ENCODE measurements at places on chromosomes 12 and 14. TPM values are rescaled to one million over a fixed set of nuclear protein-coding genes. Genes with fewer than 3 reads are reported as not detected.

The TAS2R30 gene
- not detected for total RNA-seq

The NOXRED1 gene
- not detected for total RNA-seq

The SMIM41 gene
- total RNA-seq = not detected

DNA sequence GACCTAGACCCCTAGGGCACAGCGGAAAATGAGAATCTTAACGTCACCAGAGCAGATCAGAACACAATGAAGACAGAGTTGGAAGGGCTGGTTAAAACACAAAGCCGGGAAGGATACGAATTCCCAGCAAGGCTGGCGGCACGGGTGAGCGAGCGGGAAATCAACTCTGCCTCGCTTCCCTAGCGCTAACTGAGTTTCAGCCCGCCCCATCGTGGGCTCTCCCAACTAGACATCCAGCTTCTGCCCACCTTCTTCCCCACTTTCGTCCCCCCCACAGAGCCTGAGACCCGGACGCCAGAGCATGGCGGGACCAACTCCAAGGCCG lies 377 bp downstream of the CCNT1 start:
- DNase-seq = no peak

The KLRC3 gene
- total RNA-seq = not detected

GRCh38 chr12:84764001-84764400 lies 148.6 kb downstream of the SLC6A15 start:
- DNase-seq = no peak

The APOLD1 gene
- 18.9 TPM for total RNA-seq

The MAPKAPK5 gene
- 24.0 TPM for total RNA-seq

DNA sequence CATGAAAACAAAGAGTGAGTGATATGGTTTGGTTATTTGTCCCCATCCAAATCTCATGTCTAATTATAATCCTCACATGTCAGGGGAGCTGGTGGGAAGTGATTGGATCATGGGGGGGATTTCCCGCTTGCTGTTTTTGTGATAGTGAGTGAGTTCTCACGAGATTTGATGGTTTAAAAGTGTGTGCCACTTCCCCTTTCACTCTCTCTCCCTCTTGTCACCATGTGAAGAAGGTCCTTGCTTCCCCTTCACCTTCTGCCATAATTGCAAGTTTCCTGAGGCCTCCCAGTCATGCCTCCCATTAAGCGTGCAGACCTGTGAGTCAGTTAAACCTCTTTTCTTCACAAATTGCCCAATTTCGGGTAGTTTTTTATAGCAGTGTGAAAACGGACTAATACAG lies 2.1 kb upstream of the ATXN7L3B start:
- DNase-seq = no peak

DNA sequence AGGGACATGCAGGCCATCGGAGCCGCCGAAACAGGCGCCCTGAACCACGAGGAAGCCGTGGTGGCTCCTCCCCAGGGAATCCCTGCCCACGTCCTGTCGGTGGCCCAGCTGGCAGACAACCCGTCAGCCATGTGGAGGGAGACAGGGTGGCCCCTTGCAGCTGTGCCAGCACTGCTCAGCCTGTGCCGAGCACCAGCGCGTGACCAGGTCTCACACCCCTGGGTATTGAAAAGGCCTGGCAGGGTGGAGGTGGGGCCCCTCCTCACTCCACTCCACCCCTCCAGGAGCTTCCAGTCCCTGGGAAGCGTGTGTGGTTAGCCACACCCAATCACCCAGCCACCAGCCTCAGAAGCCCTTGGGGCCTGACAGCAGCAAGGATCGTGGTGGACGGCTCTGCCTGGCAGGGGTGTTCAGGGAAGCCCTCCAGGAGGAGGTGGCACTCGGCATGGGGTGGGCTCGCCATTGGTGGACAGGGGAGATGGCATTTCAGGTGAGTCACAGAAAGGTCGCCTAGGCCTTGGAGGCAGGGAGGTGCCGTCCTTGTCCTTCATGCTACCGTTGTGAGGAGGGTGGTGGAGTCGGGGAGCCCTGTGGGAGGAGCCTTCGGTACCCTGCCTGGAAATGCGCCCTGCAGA lies 12.3 kb upstream of the DLK1 start:
- peak; percentile 7 for DNase-seq

The KSR2 gene
- 0.20 TPM for total RNA-seq

The ADCY4 gene
- total RNA-seq = not detected

The OVCH1 gene
- not detected for total RNA-seq

The RFLNA gene
- 2.4 TPM for total RNA-seq

The ITFG2 gene
- total RNA-seq = 9.1 TPM

DNA sequence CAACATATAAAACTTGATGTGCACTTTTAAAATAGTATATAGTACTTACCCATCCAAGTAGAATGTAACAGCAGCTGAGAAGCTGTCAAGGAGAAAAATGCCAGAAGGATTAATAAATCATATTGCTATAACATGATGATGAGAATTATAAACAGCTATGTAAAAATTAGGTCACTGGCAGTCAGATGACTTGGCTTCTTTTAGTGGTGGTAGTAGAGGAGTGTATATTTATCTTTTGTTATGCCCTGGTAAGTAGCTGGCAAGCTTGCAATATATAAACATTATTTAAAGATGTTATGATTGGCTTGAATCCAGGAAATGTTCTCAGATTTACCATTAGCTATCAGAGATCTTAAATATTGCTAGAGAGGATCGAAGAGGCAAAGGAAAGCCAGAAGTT lies 471.0 kb upstream of the MGAT4C start:
- peak; percentile 36 for DNase-seq

- no peak for DNase-seq
Observed at GRCh38 chr14:24096545-24097181, 2.6 kb downstream of the PCK2 start.

DNA sequence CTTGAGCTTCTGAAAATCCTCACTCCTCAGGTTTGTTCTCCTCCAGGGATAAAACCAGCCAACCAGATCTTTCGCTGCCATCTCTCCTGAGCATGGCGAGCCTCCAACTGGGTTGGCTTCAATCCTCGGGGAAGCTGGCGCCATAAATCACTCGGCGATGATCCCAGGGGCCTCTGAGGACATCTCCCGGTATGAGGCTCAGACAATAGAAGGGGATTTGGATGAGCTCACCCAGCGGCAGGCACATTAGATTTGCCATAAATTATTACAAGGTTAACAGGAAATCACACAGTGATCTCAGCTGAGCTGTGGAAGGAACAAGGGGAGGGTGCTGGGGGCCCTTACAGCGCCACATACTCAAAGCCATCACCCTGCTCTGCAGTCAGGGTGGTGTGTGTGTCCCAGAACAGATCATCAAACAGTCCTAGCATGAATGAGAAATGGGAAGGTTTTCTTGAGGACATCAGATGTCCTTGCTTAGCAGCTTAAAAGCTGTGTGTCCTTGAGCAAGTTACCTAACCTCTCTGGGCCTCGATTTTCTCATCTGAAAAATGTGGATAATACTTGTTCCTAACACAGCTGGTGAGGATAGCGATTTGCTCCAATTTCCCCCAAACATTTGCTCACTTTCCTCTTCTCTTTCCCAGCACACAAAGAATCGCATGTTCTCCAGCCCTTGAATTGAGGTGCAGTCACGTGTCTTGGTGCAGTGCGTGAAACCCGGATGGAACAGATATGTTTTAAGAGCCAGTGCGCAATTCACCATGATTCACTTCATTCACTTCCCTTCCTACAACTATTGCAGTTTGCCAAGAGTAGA lies 142.8 kb downstream of the SCARB1 start:
- peak; percentile 94 for DNase-seq

The ITGB7 gene
- total RNA-seq = not detected

- DNase-seq = peak; percentile 72
Observed at GRCh38 chr12:46266869-46267574, 1.8 kb downstream of the SLC38A1 start.

The P2RX2 gene
- not detected for total RNA-seq

The OAS3 gene
- 238 TPM for total RNA-seq

GRCh38 chr12:42779186-42779859 lies 189.8 kb upstream of the PRICKLE1 start:
- no peak for DNase-seq

GRCh38 chr12:6317693-6318439 lies 7.4 kb downstream of the PLEKHG6 start:
- no peak for DNase-seq

GRCh38 chr14:103872481-103873113 lies 25.2 kb upstream of the PPP1R13B start:
- no peak for DNase-seq

DNA sequence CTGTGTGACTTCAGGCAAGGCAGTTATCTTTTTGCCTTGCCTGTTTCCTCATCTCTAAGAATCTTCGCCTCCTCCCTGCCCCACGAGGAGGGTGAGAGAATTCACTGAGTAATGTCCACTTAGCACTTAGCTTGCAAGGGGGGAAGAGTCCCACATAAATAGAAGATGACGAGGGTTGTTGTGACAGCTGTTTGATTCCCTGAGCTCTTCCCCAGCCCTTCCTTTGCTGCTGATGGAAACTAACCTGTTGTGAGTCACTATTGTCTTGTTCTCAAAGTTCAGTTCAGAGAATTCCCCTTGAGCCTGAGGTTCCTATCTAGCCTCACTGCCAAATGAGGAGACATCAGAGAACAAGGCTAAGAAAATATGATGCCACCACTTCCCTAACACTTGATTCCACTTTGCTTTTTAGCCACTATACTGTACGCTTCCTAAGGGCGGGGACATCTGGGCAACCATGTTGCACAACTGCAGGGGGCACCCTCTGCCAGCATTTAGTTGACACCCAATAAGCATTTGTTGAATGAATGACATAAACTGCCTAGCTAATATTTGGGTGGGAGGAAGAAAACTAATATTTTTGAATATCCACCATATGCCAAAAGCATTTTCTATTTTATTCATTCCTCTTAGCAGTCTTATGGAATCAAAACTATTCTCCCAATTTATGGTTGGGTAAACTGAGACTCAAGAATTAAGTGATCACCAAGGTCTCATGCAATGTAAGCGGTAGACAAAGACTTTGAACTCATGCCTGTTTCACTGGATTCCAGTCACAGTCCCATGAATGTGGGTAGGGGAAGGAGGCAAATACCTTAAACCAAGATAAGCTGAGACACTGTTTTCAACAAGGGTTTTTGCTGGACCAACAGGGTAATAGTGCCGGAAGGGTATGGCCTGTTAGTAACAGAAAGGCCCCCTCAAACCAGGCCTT lies 77.6 kb downstream of the ZFP36L1 start:
- peak; percentile 29 for DNase-seq

The OTOGL gene
- total RNA-seq = 0.71 TPM

DNA sequence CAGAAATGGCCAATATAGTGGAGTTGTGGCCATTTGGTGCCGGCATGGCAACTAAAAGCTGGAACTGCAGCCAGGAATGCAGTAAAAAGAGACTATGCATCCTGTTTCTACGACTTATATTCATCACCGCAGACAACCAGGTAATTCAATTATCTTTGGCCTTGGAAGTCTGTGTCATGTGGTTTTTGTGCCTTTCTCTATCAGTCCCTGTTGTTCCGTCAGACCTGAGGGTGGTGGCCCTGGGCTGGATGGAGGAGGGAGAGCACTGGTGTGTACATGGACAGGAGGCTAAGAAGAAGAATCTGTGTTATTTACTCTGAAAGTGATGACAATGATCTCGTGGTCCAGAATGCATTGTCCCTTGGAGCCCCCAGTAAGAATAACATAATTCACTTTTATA lies 852.6 kb downstream of the VRK1 start:
- no peak for DNase-seq

DNA sequence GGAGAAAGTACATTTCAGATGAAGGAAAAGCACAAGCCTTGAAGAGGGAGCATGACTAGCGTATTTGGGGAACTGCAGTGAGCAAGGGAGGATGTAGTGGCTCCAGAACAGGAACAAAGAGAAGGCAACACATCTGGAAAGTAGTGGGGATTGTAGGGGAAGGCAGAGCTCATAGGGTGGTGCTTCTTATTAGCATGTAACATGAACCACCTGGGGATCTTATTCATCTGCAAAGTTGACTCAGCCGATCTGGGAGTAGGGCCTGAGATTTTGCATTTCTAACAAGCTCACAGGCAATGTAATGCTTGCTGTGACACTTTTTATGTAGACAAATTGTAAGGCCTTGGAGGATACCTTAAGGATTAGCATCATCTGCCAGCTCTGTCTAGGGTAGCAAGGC lies 447.3 kb downstream of the NELL2 start:
- DNase-seq = no peak

- peak; percentile 18 for DNase-seq
Observed at GRCh38 chr14:99612738-99613330, 8.8 kb upstream of the CCDC85C start.

The GLIPR1L1 gene
- not detected for total RNA-seq

The KRT77 gene
- not detected for total RNA-seq

- peak; percentile 17 for DNase-seq
Observed at GRCh38 chr14:54550514-54550913, 16.4 kb upstream of the SAMD4A start.

Data from M059J (cell line).